ENCODE measurements at places on chromosomes 2 and 18.
A peak's percentile ranks its signal among the peaks of the same experiment; 100 is the strongest.

GRCh38 chr2:98369710-98370239, 23.5 kb downstream of the CNGA3 start:
- DNase-seq = no peak

- no peak for DNase-seq
Observed at GRCh38 chr18:63213331-63213900, 106.2 kb downstream of the BCL2 start.

DNA sequence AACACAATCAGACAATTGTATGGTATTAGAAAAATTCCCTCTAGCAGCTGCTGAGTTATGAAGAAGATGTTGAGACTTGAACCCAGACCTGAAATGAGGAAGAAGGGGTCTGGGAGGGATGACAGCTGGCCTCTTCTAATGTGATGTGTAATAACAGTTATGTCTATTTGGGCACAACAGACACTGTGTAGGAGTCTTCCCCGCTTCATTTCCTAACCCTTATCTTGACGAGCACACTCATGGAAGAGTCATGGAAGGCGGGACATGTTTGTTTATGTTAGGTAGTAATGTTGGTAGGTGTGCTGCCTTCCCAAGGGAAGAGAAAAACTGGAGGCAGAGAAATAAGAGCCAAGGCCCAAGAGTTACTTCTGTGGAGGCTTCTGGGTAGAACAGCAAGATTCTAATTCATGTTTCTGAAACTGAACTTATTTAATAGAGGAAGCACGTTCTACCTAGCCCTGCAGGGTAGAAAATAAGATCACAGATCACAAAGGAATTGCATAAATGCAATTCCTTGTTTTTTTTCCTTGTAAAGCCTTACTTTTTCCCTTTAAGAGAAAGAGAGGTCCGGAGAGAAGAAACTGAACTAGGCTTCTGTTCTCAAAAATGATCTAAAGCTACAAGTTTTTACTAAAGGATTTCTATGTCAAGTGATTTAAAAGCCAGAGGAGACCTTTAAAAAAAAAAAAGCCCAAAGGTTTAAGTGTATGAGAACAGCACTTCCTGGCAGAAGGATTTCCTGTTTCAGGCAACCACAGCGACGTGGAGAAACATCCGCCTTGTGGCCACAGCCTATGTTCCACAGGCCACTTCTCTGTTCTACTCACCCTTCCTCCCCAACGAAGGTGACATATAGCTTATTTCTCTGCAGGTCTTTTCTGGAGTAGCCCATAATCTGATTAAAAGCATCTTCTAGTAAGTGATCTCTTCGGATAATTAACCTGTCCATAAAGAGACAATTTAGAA, 68.5 kb upstream of the STK17B start:
- DNase-seq = peak; percentile 6

- DNase-seq = no peak
Observed at GRCh38 chr2:197889041-197889440, 84.6 kb downstream of the PLCL1 start.

- no peak for DNase-seq
Observed at GRCh38 chr2:23120161-23120560, 264.8 kb upstream of the KLHL29 start.

- no peak for DNase-seq
Observed at GRCh38 chr2:179044500-179044899, 5.4 kb downstream of the CCDC141 start.

DNA sequence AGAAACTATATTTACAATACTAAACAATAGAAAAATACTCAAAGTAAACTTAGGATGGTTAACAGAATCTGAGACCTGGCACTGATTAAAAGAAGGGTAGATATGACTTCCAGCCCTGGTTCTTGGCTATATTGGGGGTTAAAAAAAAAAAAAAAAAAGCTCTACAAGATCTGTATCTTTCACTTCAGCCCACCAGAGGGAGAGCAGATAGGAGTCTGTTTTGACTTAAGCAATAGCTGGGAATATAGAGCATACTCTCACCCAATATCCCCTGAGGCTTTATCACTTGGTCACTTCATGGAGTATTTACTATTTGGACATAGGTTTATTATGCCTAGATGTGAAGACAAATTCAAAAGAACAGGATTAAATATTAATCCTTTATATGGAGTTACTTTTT, 598.9 kb upstream of the LINC00305 start:
- DNase-seq = no peak

DNA sequence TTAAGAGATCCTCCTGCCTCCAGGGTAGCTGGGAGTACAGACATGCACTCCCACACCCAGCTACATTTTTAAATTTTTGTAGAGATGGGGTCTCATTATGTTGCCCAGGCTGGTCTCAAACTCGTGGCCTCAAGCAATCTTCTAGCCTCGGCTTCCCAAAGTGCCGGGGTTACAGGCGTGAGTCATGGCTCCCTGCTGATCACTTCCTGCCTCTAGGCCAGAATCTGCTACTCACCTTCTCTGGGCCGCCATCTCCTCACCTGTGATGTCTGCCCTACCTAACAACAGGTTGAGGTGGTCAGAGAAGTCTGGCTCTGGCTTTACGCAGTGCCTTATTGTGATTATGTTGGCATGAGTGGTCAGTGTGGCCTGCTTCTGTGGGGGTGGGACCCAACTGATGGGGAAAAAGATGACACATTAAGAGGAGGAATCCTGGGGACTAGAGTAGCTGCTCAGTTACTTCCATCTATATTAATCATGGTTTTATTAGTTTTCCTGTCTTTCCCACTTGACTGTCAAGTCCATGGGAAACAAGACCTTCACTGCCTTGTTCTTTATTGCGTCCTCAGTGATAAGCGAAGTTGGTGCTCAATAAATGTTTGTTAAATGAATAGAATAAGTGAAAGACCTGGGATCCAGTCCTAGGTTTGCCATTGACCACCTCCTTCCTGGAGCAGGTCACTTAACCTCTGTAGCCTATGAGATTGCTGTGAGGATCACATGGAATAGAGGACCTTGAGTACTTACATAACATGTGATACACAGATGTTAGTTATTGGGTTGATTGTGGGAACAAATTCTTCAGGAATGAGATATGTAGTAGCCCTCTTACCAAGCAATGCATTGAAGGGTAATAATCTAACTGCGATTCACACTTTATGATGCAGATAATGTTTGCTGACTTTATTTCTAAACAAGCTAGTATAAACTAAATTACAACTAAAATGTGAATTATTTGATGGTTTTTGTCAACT, 15.7 kb downstream of the KCTD1 start:
- no peak for DNase-seq

DNA sequence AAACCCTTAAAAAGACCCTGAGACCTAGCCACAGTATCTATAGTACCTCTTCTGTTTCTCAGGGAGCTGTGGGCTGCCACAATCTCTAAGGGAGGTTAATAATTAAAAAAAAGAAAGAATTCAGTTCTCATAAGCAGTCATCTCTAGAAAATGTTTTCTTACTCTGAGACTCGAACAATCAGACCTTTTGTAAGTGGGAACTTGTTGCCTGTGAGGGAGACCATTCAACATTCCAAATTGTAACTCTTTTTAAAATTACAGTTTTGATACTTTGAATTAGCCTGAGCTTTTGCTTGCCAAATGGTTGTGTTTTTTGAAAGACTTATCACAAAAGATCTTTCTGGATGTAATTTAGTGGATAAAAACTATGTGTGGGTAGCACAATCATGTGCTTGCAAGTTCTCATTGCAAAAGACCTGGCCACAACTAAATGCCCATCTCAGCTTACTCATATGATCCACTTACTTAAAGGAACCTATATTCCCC, 33.3 kb downstream of the IL1R2 start:
- DNase-seq = no peak

GRCh38 chr2:207501802-207502576, 27.8 kb upstream of the CREB1 start:
- DNase-seq = no peak

- DNase-seq = no peak
Observed at GRCh38 chr2:19543663-19544383, 185.4 kb upstream of the OSR1 start.

GRCh38 chr2:44981714-44982108, 27.5 kb downstream of the SIX2 start:
- DNase-seq = peak; percentile 23

DNA sequence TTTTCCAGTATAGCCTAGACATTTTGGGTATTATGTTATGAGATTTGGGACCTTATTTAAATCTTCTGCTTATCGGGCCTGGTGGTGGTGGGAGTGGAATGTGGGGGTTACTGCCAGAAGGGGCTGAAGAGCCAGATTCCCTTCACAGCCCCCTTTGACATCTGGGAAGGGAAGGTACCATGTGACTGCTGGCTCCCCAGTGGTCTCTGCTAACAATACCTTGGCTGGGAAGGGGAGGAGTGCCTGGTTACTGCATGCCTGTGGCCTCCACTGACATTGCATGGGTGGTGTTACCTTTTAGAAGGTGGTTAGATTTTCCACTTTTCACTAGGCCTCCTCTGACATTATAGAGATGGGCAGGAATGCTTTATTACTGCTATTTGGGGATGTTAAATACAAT, 8.0 kb downstream of the ATP9B start:
- no peak for DNase-seq

DNA sequence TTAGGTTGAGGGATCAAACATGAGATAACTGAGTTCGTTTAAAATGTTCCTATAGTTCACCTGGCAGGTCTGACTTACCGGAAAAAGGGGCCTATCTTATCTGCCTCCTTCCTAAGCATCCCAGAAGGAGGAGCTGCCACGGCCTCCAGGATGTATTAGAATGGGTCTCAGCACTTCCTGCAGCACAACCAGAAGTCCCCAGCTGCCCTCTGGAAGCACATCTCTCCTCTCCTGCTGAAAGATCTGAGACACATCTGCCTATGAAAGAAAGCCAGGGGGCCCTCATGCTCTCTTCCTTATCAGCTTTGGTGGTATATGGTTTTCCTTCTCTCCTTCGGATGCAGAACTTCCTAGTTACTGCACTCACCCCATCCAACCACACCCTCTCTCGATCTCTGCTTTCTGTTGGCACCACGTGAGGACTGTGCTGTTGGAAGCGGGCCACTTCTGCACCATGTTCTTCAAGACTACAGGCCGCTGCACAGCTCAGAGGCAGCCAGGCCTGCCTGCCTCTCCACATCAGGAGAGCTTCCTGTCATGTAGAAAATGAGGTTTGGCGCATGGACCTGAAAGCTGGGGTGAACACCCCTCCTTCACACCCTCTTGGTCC, 6.5 kb downstream of the IGFBP5 start:
- no peak for DNase-seq

DNA sequence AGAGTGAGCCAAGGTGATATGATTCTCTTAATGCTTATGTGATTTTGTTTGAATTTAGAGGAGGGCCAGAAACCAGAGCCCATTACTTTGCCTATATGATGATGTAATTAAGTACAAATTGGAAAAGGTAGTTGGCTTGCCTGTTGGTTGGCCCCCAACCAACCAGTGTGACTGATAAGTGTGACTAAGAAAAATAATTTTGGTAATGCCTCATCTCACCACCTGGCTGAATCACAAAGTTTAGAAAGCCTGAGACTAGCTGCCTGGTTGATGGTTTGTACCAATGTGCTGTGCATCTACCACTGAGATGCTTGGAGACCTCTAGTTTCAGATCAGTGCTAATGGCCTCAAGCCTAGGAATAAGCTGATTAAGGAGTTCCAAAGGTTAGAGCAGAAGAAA, 338.7 kb downstream of the CDH2 start:
- DNase-seq = no peak

- DNase-seq = no peak
Observed at GRCh38 chr18:44835703-44836102, 155.0 kb downstream of the SETBP1 start.

DNA sequence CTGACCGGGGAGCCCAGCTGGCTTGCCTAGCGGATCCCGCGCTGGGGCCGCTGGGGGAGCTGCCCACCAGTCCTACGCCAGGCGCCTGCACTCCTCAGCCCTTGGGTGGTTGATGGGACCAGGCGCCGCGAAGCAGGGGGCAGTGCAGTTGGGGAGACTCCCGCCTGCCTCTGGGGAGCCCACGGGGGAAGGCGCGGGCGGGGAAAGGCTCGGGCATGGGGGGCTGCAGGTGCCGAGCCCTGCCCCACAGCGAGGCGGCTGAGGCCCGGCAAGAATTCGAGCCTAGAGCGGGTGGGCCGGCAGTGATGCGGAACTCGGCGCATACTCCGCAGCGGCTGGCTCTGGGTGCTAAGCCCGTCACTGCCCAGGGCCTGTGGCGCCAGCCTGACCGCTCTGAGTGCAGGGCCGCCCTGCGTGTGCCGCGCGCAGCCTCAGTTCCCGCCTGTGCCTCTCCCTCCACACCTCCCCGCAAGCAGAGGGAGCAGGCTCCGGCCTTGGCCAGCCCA, 249.1 kb upstream of the TEKT4 start:
- DNase-seq = no peak

- DNase-seq = no peak
Observed at GRCh38 chr2:112463256-112463655, 18.7 kb upstream of the TTL start.

DNA sequence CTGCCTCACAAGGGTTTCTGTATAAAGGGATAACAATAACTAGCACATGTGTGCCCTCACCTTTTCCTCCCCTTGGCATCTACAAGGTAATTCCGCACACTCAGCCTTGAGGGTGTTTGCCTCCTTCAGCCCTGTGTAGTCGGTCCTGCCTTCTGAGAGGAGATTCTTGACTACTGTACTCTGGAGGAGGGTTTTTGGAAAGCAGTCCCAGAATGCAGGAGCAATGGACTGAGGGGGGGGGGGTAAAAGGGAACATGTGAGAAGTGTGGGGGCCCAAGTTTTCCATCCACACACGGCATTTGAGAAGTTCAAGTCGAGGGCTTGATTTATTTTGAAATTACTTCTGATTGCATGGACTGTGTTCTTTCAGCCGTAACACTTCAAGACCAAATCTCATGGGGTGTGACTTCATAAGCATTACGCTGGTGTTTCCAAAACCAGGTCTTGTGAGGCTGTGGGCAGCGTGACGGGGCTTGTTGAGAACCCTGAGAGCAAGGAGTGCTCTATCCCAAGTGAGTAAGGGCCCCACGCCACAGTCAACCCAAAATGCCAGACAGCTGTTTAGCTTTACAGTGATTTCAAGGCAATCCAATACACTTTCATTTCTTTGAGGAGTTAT, 198.7 kb upstream of the MEIS1 start:
- DNase-seq = no peak

GRCh38 chr2:174572556-174572955, 25.0 kb downstream of the WIPF1 start:
- no peak for DNase-seq

DNA sequence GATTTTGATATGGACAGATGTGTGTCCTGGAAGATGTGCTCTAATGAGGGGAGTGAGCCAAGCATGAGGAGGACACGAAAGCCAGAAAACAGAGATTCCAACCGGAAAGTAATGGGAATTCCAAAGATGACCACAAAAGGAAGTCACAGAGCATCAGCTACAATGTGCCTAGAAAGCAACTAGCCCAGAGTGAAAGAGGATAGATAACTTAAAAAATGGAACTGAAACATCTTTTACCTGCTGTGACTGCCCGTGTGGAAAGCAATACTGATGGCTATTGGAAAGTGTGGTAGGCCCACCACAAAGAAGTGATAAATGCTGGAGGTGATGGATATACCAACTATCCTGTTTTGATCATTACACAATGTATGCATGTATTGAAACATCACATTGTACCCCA, 21.6 kb downstream of the DNMT3A start:
- no peak for DNase-seq

DNA sequence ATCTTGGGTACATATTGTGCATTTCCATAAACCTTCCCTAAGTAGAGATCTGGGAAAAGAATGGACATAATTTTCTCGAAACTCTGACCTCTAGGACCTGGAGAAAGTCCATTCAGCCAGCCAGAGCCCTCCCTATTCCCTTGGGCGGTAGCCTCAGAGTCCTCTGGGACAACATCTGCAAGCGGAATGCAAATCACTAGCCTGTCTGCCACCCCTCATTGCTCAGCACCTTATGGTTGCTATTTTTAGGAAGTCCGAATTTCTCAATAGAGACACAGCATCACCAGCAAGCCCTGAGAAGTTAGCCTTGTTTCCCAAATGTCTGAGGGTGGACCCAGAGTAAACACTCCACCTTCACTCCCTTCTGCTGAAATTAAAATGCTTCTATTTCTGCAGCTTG, 17.6 kb upstream of the CD28 start:
- no peak for DNase-seq

Measured in nucleus accumbens (tissue), 56 donors.